Ureter (tissue), 1 donor: ENCODE measurements at places on chromosomes 7 and 10. TPM values are rescaled to one million over a fixed set of nuclear protein-coding genes. Genes with fewer than 3 reads are reported as not detected.

AKR1C8 gene
- not detected for total RNA-seq

FAM131B gene
- total RNA-seq = 0.57 TPM

SVOPL gene
- total RNA-seq = 2.1 TPM

- no peak for DNase-seq
Observed at GRCh38 chr7:94366832-94367231, 27.9 kb upstream of the COL1A2 start.

DNA sequence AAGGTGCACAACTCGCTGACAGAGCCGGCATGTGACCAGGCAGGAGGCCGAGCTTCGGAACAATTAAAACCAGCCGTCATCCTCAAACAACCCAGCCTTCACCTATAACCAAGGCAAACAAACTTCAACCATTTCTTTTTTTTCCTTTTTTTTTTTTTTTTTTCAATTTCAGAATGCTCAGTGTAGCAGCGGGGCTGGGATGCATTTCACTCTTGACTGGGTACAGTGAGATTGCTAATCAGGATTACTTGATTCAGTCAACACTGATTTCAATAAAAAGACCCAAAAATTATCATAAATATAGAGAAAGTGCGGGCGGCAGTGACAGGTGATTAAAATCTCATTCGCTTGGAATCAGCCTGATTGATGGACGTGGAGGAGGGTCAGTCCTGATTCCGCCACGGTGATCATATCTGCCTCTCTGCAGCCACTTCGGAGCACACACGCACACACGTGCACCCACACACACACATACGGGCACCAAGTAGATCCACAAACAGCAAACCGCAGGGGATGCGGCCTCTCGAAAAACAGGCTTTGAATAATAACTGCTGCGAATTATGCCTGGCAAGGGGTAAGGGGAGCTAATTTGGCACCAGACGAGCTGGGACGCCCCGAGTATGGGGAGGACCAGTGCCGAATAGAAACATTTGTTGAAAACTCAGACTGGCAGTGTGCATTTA is 31.2 kb downstream of the EBF3 start:
- no peak for DNase-seq

DNA sequence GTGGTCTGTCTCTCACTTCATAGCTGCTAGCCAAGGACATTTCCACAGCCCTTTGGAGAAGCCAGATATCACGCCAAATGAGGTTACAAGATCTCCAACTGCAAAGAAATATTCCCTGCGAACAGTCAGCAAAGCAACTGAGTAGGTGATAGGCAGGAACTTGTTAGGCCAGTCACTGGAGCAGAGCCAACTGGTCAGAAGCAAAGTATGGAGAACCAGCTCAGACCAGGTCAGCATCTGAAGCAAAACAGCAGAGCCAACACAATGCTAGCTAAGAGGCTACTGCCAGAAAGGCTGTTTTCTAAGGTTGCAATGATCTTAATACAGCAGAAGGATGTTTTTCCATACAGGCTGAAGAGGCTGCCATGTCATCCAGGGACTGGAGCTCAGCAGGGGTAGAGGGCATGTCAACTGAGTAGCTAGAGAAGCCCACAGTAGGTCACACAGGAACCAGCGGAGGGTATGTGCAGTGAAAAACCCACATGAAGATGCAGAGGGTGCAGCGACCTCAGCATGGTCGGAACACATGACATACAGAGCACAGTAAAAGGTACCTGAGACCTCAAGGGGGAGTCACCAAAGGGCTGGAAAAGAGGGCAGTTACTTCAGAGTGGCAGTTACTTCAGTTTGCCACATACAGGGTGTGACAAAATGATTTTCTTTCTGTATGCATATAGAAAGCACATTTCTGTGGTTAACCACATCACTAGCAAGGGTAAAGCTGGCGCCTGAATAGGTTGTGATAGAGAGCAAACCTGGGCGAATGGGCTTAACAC is 8.9 kb downstream of the SEC31B start:
- DNase-seq = peak; percentile 70

DNA sequence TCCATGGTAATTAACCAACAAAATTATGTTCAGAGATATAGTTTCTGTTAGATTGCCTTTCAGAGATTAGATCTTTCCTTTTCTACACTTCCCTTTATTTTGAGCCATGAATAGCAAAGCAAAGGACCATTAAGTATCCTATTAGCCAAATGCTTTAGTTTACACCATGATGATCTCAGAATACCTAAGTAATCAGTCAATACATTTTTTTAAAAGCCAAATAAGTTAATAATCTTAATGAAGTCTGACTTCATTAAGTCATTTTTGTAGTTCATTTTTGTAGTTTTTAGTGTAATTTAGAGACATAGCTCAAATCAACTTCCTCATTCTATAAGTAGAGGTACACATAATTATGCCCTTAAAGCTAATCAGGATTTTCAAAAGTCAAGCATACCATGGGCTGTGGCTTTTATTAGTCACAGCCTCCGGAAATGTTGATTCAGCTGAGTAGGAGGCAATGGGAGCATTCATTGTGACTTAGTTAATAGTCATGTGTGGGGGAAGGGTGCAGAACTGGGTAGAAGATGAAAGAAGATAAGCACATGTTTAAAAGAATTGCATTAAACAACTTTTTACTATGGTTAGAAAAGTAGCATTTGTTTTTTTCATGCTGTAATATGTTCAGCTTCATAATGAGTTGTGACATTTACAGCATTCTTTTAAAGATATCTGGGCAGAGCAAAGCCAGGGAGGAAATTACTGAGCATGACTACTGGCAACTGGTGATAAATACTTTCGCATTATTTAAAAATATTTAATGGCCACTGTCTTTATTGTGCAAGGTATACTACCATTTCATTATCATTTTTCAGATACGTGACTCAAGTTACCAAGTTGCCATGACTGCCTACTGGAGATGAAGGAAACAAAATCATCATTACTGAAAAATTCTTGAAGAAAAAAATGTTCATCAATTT is 57.3 kb upstream of the CCDC71L start:
- DNase-seq = no peak
